ENCODE measurements at places on chromosomes 4 and X.

DNA sequence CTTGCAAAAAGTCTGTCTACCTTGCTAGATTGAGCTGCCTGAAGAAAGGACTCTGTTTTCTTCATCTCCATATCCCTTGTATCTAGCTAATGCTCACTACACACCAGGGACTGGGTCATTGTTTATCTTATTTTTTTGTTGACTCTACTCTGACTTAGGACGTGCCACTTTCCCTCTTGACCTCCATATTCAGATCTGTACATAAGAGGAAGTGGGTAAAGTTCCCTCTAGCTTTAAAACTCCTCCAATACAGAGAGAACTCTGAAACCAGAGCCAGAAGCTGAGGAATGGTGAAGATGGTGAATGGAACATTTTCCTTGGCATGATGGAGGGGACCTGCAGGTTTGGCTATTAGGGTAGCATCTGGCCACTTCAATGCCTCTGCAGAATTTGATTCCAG, 2026.1 kb upstream of the TENM3 start:
- no peak for DNase-seq

GRCh38 chrX:13899607-13900006, 82.7 kb upstream of the GPM6B start:
- peak; percentile 72 for DNase-seq

DNA sequence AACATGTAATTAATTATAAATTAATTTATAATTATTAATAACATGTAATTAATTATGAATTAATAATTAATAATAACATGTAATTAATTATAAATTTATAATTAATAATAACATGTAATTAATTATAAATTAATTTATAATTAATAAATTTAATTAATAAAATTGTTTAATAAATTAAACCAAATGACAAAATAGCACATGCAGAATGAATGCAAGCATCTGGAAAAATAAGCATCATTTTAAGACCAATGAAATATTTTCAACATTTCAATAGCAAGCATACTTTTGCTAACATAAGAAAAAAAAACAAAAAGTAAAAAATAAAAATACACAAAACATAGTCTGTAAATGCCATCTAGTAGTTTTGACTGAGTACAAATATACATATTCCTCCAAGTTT, 21.8 kb downstream of the GYPE start:
- no peak for DNase-seq

DNA sequence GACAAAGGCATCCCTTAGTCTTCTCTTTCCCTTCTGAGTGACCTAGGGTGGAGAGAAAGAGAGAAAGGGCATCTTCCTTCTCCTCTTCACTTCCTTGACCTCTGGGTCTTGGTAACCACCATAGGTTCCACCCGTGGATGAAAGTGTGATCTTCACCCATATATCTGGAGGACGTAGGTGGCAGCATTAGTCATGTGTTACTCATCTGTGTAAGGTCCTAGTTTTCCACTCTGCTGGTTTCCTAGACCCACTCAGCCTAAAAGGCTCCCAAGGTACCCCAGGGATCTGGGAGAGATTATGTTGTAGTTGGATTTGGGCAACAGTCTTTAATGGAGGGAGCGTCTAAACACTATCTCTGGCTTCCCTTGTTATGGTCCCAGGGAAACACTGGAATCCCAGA, 45.5 kb upstream of the RAB9B start:
- no peak for DNase-seq

DNA sequence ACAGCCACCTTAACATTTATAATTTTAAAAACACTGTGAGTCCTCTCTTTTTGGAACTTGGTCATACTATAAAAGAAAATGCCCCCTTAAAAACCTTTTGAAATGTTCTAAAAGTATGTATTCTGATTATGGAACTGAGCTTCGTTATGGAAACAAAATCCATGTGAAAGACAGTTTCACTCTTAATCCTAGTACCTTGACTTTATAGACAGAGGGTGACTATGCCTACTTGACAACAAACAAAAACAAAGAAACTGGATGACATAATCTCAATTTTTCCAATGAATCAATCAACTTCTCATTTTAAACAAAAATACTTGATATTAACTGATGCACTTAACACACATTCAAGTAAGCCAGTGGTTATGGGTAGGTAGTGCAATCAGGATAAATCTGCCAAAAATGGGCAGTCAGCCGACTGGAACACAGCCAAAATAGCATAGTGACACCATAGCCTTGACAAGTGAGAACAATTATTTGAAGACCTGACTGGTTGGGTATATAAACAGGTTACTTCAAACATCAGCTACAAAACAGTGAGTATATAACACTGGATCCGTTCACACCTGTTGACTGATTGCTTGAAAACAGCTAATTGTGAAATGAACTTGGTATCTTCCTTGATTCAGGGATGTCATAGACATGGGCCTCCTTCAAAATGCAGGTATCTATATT, 265.5 kb downstream of the PPP3CA start:
- no peak for DNase-seq

GRCh38 chr4:11428231-11428898, at the start of gene HS3ST1:
HS3ST1 (minus strand) TSS chr4:11428894; CDS start chr4:11400005, 28,889 bp downstream.
- peak; percentile 10 for DNase-seq

DNA sequence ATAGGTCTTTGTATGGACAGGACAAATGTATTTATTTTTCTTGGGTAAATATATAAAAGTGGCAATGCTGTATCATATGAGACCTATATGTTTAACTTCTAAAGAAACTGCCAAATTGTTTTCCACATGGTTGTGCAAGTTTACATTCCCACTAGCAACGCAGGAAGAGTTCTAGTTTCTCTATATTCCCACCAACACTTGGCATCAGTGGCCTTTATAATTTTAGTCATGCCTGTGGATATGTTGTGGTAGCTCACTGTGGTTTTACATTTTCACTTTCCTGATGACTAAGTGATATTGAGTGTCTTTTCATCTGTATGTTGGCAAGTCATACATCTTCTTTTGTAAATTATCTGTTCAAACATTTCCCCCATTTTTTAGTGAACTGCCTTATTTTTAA, 126.0 kb downstream of the EMCN start:
- peak; percentile 23 for DNase-seq

GRCh38 chr4:168713253-168713652, 216.4 kb downstream of the PALLD start:
- DNase-seq = no peak

DNA sequence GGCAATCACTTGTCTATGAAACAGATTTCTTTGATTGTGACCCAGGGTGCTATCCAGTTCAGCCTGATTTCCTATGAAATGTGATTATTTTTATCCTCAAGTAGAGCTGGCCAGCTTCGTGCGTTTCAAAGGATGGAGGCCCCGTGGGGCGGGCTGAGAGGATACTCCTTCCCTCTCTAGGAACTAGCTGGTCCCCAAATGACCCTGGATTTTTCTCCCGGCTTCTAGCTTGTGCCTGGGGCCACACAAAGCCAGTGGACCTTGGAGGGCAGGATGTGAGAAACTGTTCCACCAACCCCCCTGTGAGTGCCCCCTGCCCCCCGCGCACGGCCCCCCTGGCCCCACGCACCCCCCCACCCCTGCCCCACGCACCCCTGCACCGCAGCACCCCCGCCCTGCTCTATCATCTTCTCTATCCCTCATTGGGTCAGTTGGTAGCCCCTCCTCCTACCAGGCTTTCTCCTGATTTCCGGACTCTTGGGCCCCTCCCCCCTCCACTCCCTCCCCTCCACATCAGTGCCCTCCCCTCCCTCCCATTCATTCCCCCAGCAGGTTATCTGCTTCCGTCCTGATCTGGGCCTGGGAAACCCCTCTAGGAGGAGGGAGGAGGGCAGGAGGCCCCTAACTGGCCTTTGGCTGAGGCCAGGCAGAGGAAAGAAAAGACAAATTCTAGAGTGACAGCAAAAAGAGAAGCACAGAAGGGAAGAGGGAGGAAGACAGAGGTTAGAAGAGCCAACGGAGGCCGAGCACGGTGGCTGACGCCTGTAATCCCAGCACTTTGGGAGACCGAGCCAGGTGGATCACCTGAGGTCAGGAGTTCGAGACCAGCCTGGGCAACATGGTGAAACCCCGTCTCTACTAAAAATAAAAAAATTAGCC, 3.3 kb downstream of the XPNPEP2 start:
- DNase-seq = no peak

- DNase-seq = no peak
Measured at GRCh38 chrX:45172890-45173289, 27.8 kb downstream of the DIPK2B start.

DNA sequence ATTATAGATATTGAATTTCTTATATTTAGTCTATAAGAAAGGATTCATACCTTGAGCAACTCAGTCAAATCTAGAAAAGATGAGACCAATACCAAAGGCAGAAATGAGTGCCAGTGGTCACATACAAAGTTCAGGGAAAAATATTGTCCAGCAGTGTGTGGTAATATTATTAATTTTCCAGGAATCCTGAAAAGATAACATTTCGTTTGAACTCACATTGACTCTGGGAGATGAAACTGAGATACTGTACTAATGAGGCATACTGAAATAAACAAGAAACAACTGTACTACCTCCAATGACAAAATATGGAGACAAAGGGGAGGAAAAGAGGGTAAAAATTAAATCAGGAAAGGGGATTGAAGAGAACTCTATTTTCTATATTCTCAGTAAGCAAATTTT, 212.4 kb downstream of the TRAM1L1 start:
- DNase-seq = no peak

Measured in muscle of back (tissue), 13 donors.